A673 (cell line): ENCODE measurements at places on chromosomes 1 and 21.

DNA sequence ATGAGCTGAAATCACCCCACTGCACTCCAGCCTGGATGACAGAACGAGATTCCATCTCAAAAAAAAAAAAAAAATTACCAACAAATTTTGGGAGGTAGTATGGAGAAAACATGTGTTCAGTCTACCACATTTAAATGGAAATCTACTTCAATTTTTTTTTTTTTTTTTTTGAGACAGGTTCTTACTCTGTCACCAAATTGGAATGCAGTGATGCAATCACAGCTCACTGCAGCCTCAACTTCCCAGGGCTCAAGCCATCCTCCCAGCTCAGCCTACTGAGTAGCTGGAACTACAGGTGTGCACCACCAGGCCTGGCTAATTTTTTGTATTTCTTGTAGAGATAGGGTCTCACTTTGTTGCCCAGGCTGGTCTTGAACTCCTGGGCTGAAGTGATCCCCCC is 82.1 kb downstream of the GFI1 start:
- no peak for DNase-seq
- no peaks in the 10 kb centered on the region for H3K36me3 ChIP-seq
- H3K27me3 ChIP-seq: no peaks in the 10 kb centered on the region
- no peak overlapping the region for H3K27ac ChIP-seq
- no peak overlapping the region for H3K4me3 ChIP-seq

DNA sequence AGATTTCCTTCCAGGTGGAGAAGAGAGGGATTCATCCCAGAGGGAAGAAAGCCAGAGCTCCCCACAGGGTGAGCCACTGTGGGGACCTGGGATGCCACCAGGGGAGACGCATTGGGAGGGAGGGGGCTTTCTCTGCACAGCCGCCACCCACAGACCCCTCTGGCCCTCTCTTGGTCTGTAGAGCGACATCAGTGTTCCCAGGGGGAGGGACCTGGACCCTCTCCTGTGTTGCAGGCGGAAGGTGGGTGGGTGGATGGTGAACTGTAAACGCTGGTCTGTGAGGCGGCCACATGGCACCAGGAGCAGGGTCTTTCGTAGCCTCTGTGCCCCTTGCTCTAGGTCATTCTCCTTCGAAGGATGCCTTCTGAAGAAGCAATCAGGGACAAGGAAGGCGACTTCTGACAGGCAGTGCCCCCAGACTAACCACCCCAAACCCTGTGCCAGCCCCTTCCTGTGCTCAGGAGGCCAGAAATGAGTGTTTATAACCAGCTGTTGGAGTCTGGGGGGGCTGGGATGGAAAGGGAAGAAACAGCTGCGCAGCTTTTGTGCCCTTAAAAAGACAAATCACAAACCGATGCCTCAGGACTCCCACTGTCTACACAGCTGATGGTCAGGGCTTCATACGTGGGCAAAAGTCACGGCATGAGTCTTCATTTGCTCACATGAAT is 121.4 kb upstream of the ZBTB40 start:
- H3K27me3 ChIP-seq: no peaks in the 10 kb centered on the region
- H3K4me1 ChIP-seq: no peaks in the 10 kb centered on the region
- no peaks in the 10 kb centered on the region for H3K36me3 ChIP-seq
- H3K27ac ChIP-seq: no peak overlapping the region
- no peak overlapping the region for H3K4me3 ChIP-seq

- peaks cover 14% of the 10 kb centered on the region for H3K27me3 ChIP-seq
- H3K36me3 ChIP-seq: no peaks in the 10 kb centered on the region
- DNase-seq: peak; percentile 78
- H3K4me1 ChIP-seq: no peaks in the 10 kb centered on the region
These were observed 99.4 kb downstream of the KCNJ15 start for GRCh38 chr21:38355992-38356781.

- peak overlapping the region; percentile 92 for H3K27ac ChIP-seq
- peaks cover 13% of the 10 kb centered on the region for H3K4me1 ChIP-seq
- no peaks in the 10 kb centered on the region for H3K27me3 ChIP-seq
- no peaks in the 10 kb centered on the region for H3K36me3 ChIP-seq
These were observed 1.8 kb upstream of the CAP1 start for GRCh38 chr1:40038697-40039096.

GRCh38 chr1:219264561-219264960 is 90.9 kb downstream of the LYPLAL1 start:
- H3K4me3 ChIP-seq: no peak overlapping the region
- no peaks in the 10 kb centered on the region for H3K36me3 ChIP-seq
- H3K27me3 ChIP-seq: peaks cover 9% of the 10 kb centered on the region
- no peaks in the 10 kb centered on the region for H3K4me1 ChIP-seq
- H3K27ac ChIP-seq: no peak overlapping the region

- no peak overlapping the region for H3K4me3 ChIP-seq
- H3K27ac ChIP-seq: no peak overlapping the region
- no peaks in the 10 kb centered on the region for H3K4me1 ChIP-seq
- H3K36me3 ChIP-seq: no peaks in the 10 kb centered on the region
- no peaks in the 10 kb centered on the region for H3K27me3 ChIP-seq
These were observed 171.6 kb downstream of the S1PR1 start for GRCh38 chr1:101408212-101409042.

DNA sequence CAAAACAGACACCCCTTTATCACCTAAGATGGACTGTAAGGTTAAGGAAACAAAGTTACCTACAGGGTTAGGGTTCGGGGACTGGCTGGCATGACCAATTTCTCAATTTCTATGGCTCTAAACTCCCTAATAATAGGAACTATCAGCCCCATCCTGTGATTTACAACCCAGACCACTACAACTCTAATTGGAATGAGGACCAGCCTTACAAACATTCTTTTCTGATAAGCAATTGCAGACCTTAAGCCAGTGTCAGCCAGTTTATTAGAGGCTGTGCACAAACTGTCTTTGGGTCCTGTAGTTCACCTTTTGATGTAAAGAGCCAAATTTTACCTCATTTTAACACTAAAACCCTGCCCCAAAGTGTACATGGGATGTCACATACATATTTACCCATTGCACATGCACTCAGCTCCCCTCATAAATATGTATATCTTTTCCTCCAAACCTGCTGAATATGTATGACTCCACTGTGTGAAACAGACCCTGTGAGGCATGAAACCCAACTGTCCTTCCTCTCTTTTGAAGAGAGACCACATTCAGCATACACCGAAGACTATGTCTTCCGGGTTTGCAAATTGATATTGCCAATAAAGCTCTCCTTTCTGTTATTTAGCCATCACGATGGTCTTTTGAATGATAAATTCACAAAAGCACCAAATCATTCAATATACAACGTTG is 7.3 kb upstream of the APP start:
- H3K4me1 ChIP-seq: no peaks in the 10 kb centered on the region
- H3K27me3 ChIP-seq: no peaks in the 10 kb centered on the region

DNA sequence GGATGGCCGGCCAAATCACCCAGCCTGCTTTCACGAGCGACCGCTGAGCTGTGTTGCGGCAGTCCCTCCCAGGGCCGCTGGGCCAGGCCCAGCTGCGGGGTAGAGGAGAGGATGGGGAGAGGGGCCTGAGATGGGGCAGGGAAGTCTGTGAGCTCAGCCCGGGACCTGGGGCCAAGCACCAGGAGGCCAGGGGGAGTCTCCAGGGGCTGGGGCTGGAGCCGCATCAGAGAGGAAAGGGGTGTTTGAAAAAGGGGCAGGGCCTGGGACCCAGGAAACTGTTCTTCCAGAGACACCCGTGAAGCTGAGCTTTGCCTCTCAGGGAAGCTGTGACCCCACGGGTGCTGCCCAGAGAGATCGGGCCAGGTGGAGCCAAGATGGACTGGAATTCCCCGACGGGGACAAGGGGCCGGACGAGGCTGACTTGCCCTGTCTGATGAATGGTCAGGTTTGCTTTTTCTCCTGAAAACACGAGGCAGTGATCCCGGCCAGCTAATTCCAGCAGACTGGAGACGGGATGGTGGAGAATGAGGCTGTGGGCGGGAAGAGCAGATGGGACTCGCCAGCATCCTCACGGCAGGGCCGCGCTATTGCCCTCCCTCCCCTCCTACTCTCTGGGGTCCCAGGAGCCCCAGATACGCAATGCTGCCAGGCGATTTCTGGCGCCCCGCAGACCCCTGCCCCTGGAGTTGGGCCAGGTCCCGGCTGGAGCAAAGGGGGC is 40.3 kb upstream of the COL18A1 start:
- H3K36me3 ChIP-seq: no peaks in the 10 kb centered on the region
- H3K4me1 ChIP-seq: no peaks in the 10 kb centered on the region
- no peaks in the 10 kb centered on the region for H3K27me3 ChIP-seq
- H3K4me3 ChIP-seq: no peak overlapping the region

DNA sequence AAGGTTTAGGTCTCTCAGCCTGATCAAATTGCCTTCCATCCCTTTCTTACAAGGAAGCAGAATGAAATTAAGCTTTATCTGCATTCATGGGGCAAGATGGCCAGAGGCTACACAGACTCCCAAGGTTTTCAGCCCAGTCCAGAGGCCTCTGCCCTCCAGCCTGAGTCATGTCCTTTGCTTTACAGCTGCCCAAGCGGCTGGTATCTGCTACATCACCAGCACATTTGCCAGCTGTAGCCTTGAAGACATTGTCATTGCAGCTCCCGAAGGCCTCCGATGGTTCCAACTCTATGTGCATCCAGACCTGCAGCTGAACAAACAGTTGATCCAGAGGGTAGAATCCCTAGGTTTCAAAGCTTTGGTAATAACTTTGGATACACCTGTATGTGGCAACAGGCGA is 16.0 kb downstream of the HAO2 start:
- H3K4me1 ChIP-seq: no peaks in the 10 kb centered on the region
- H3K27ac ChIP-seq: no peak overlapping the region
- H3K27me3 ChIP-seq: no peaks in the 10 kb centered on the region
- no peaks in the 10 kb centered on the region for H3K36me3 ChIP-seq
- H3K4me3 ChIP-seq: no peak overlapping the region

GRCh38 chr1:32242341-32242851 is 4.6 kb upstream of the FAM167B start:
- H3K27me3 ChIP-seq: no peaks in the 10 kb centered on the region
- no peak overlapping the region for H3K4me3 ChIP-seq
- no peaks in the 10 kb centered on the region for H3K36me3 ChIP-seq
- DNase-seq: no peak

DNA sequence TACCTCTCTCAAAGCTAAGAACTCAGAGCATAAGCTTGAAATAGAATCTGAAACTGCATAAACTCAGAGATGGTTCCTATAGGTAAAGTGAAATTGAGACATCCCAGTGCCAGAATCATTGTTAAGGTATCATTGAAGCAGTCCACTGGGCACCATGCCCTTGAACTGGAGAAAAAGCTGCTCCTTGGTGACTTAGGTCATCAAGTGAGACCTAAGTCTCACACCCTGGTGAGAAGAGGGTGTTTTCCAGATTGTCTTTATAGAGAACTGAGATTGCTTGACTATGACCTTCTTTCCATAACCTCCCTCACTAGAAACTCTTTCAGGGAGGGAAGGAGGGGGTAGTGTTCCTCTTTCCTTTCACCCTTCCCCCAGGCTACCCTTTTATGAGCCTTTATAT is 9.4 kb upstream of the ATP6V1G3 start:
- no peaks in the 10 kb centered on the region for H3K36me3 ChIP-seq
- DNase-seq: no peak
- no peak overlapping the region for H3K27ac ChIP-seq

GRCh38 chr1:217660353-217661062 is 29.4 kb downstream of the SPATA17 start:
- no peak overlapping the region for H3K4me3 ChIP-seq
- no peaks in the 10 kb centered on the region for H3K27me3 ChIP-seq
- no peaks in the 10 kb centered on the region for H3K36me3 ChIP-seq

DNA sequence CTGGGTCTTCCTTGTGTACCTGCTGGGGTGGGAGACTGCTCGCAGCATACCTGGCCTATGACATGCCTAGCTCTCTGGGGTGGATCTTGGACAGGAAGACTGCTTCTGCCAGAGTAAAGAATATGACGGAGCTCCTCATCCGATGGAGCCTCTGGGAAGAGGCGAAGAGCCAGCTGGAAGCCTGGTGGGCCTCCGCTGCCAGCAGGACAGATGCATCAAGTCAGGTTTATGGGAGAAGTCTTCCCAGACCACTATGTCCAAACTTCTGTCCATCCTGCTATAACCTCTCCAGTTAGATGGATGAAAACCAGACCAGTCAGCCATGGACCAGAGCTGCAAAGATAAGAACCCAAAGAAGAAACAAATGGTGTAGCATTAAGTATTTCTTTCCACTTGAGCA is 27.7 kb upstream of the NGF start:
- H3K27ac ChIP-seq: no peak overlapping the region
- H3K4me3 ChIP-seq: no peak overlapping the region
- no peaks in the 10 kb centered on the region for H3K27me3 ChIP-seq
- no peaks in the 10 kb centered on the region for H3K36me3 ChIP-seq

- H3K27me3 ChIP-seq: no peaks in the 10 kb centered on the region
- H3K36me3 ChIP-seq: no peaks in the 10 kb centered on the region
- DNase-seq: no peak
- H3K4me3 ChIP-seq: no peak overlapping the region
These were observed 38.6 kb downstream of the CLEC20A start for GRCh38 chr1:178458203-178458602.

GRCh38 chr1:219812491-219813203 is 115.7 kb downstream of the SLC30A10 start:
- no peaks in the 10 kb centered on the region for H3K36me3 ChIP-seq
- no peak overlapping the region for H3K27ac ChIP-seq
- peak; percentile 69 for DNase-seq
- no peak overlapping the region for H3K4me3 ChIP-seq
- no peaks in the 10 kb centered on the region for H3K4me1 ChIP-seq

DNA sequence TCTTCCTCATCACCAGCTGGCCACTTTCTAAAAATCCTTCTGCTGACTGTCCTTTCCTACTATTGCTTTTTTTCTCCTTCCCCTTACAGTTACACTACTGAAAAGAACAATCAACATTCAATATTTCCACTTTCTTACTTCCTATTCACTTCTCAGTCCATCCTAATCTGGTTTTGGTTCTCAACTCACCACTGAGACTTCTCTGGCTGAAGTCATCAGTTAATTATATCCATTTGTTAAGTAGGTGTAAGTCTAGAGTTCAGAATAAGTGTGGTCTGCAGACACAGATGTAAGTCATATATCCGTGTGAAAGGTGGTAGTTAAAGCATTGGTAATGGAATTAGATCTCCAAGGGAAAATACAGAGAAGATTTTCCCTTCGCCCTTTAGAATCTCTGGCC is 21.4 kb downstream of the PEA15 start:
- no peak overlapping the region for H3K27ac ChIP-seq
- H3K4me1 ChIP-seq: no peaks in the 10 kb centered on the region
- H3K4me3 ChIP-seq: no peak overlapping the region
- H3K36me3 ChIP-seq: peaks cover 85% of the 10 kb centered on the region
- no peaks in the 10 kb centered on the region for H3K27me3 ChIP-seq
- DNase-seq: no peak

DNA sequence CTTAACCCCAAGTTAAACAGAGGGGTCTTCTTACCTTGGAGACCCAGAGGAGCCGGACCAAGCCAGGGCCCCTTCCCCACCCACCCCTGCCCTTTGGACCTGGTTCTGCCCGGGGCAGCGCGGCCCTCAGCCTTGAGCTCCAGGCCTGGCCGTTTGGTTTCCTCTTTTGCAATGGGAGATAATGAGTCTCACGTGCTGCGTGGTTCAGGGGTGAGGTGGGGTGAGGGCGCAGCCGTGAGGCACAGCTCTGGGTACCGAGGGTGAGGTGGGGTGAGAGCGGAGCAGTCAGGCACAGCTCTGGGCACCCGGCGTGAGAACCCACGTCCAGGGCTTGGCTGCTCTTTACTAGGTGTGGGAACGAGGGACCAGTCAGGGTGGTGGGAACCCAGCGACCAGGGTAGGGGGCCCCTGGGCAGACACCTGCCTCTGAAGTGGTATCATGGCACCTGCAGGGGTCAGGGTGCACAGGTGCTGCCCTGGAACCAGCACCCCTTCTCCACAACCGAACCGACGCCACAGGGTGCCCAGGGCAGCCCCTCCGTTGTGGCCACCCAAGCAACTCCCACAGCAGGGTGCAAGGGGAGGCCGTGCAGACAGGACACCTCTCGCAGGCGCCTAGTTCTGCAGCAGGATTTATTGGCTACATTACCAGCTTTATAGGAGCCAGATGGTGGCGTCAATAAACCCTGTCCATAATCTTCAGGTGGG is 182.2 kb downstream of the PRDM16 start:
- DNase-seq: no peak
- no peak overlapping the region for H3K4me3 ChIP-seq
- H3K4me1 ChIP-seq: no peaks in the 10 kb centered on the region
- no peak overlapping the region for H3K27ac ChIP-seq
- no peaks in the 10 kb centered on the region for H3K27me3 ChIP-seq
- no peaks in the 10 kb centered on the region for H3K36me3 ChIP-seq
